Peyer's patch (tissue), 4 donors: ENCODE measurements at places on chromosomes 12 and 14. TPM values are rescaled to one million over a fixed set of nuclear protein-coding genes. Genes with fewer than 3 reads are reported as not detected.

DNA sequence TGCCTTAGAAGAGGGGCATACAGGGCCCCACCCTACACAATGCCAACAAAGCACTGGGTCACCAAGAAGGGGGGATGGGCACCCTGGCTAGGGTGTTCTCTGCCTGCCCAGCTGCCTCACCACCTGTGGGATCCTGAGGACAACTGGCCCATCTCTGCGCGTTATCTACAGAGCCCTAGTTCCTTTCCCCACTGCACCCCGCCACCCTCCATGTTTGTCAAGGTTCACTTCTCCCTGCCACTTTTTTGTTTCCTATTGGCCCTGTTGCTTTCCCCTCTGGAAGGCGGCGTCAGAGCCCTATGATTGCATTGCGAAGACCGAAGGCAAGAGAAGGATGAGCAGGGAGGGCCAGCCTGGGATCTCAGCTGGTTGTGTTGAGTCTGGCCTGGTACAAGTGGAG is 1.6 kb downstream of the SLC48A1 start:
- H3K4me3 ChIP-seq: no peak overlapping the region
- no peaks in the 10 kb centered on the region for H3K36me3 ChIP-seq
- DNase-seq: no peak
- no peak overlapping the region for H3K27ac ChIP-seq

MMP14 gene
- 116 TPM for total RNA-seq

DNA sequence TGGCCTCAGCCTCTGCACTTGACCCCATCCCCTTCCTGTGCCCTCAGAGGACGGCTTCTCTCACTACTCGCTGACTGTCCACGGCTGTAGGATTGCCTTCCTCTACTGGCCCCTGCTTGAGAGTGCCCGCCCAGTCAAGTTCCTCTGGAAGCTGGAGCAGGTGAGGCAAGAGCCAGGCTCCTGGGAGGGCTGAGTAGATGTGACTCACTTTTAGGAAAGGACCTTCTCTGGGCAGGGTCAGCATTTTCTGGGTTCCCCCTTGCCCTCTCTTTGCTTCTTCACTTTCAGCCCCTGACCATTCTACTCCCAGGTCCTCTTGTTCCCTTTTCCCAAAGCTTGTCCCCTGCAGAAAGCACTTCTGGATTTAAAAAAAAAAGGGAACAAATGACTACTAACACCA is 7.7 kb downstream of the CLSTN3 start:
- H3K27me3 ChIP-seq: no peaks in the 10 kb centered on the region
- no peaks in the 10 kb centered on the region for H3K4me1 ChIP-seq
- DNase-seq: no peak

DNA sequence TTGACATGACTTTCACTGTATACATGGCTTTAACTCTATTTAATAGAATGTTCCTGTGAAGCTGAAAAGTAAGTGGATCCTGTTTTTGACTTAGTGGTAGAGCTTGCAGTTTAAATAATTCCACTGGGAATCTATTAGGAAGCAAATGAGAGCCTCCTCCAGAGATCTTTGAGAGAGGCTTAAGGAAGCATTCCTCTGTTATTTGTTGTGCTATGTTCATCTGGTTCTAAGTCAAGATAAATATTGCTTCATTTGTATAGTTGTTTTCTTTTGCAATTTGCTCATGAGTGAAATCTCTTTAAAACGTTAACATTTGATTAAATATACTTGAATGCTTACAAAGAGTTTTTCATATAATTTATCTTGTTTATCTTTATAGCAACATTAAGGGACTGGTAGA is 70.4 kb downstream of the TMTC2 start:
- H3K36me3 ChIP-seq: no peaks in the 10 kb centered on the region
- H3K27ac ChIP-seq: no peak overlapping the region
- H3K4me1 ChIP-seq: no peaks in the 10 kb centered on the region
- no peaks in the 10 kb centered on the region for H3K27me3 ChIP-seq

RNF212B gene
- not detected for total RNA-seq

SERPINA9 gene
- not detected for total RNA-seq
